ENCODE measurements at places on chromosomes 2 and 18. TPM values are rescaled to one million over a fixed set of nuclear protein-coding genes. Genes with fewer than 3 reads are reported as not detected.

The RETSAT gene
- polyA plus RNA-seq = 20.3 TPM

The ABCB11 gene
- polyA plus RNA-seq = 0.01 TPM

The LRRTM4 gene
- polyA plus RNA-seq = 0.17 TPM

The ANKRD30BL gene
- polyA plus RNA-seq = not detected

The SCG2 gene
- polyA plus RNA-seq = 0.04 TPM

The REG3A gene
- polyA plus RNA-seq = not detected

The GREB1 gene
- 6.0 TPM for polyA plus RNA-seq

The RAB12 gene
- polyA plus RNA-seq = 52.9 TPM

Data from heart right ventricle (tissue), 16 donors.